Neural progenitor cell (in vitro differentiated cells): ENCODE measurements at places on chromosomes 16 and 17.

GRCh38 chr16:1532081-1532760 is 1.2 kb upstream of the TMEM204 start:
- DNase-seq, result no peak

DNA sequence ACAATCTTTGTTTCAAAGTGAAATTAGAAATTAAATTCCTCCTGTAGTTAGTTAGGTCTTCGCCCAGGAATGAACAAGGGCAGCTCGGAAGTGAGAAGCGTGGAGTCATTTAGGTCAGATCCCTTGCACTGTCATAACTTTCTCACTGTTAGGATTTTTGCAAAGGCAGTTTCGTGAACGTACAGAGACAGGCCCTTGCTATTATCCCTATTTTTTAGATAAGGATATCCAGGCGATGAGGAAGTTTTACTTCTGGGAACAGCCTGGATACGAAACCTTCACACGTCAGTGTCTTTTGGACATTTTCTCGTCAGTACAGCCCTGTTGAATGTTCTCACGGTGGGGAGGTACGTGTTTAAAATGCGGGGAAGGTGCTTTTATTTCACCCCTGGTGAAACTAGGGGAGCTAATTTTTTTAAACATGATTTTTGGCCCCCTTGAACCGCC is 318 bp upstream of the RBL2 start:
- no peak for DNase-seq

GRCh38 chr17:49715216-49715615 is 7.5 kb upstream of the SLC35B1 start:
- DNase-seq, result no peak

DNA sequence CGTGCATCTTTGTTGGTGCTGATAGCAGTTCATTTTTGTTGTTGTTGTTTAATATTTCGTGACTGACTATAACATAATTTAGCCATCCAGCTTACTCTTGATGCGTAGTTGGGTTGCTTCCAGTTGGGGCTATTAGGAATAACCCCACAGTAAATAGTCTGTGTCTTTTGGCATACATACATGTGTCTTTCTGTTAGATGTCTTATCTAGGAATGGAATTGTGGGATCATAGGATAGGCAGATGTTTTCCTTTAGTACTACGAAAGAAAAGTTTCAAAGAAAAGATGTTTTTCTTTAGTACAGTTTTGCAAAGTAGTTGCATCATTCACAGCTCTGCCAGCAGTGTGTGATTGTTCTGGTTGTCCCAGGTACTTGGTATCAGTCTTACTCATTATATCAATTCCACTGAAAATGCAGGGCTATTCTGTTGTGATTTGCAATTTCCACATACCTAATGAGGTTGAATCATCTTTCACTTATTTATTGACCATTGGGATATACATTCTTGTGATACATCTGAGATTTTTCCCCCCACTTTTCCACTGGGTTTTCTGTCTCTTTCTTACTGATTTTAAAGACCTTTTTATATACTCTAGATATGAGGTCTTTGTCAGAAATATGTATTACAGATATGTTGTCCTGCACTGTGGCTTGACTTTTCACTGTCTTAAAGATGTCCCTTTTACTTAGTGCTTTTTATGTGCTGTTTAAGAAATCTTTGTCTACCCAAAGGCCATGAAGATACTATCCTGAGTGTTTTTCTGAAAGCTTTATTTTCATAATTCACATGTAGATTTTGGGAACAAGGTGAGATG is 173.3 kb downstream of the MRTFB start:
- no peak for DNase-seq

DNA sequence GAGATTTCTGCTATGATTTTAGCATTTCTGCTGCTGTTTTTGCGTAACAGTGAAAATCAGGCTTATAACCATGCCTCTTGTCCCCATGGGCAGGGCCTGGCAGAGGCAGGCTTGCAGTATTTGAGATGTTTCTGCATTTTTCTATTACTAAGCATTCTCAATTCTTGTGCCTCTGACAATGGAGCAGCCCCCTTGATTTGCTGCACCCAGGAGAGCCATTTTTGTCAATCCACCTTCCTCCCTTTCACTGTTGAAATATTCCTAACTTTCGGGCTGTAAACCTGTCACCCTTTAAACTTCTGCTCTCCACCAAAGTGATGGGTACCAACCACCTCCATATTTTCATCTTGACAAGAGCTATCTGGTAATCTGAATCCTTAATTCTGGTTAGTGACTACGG is 178.1 kb downstream of the CNTNAP4 start:
- no peak for DNase-seq
